ENCODE measurements at places on chromosomes 12 and 14.

GRCh38 chr12:32508626-32509025, 109.3 kb downstream of the FGD4 start:
- no peak for DNase-seq

GRCh38 chr14:77024171-77024691, 4.3 kb downstream of the IRF2BPL start:
- no peak for DNase-seq

GRCh38 chr12:93847517-93848474, 170.6 kb downstream of the CRADD start:
- no peak for DNase-seq

DNA sequence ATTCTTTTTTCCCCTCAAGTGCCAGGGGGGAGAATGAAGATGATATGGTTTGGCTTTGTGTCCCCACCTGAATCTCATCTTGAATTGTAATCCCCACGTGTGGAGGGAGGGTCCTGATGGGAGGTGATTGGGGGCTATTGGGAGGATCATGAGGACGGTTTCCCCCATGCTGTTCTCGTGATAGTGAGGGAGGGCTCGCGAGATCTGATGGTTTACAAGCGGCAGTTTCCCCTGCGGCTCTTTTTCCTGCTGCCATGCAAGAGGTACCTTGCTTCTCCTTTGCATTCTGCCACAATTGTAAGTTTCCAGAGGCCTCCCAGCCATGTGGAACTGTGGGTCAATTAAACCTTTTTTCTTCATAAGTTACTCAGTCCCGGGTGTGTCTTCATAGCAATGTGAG, 173.7 kb downstream of the CAND1 start:
- no peak for DNase-seq

GRCh38 chr14:103110681-103111231, 12.5 kb upstream of the TNFAIP2 start:
- no peak for DNase-seq

DNA sequence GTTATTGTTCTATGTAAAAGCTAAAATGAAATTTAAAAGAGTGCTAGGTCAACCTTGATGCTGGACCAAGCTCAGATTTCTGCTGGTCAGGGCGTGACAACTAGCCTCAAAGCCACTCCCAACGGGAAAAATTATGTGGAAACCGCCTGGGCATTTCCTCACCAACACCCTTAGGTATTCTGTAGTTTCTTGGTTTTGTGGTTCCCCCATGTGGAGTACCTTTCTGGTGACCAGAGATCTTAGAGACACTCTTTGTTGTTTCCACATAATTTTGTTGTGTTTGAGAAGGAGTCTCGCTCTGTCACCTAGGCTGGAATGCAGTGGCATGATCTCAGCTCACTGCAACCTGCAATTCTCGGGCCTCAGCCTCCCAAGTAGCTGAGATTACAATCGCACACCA, 119.9 kb downstream of the DENND5B start:
- DNase-seq, result no peak

All from posterior cingulate gyrus (tissue), 11 donors.